Immature natural killer cell (primary cell): ENCODE measurements at places on chromosomes 3 and 15.

GRCh38 chr3:110940055-110940454 lies 131.6 kb upstream of the NECTIN3 start:
- no peak for DNase-seq

DNA sequence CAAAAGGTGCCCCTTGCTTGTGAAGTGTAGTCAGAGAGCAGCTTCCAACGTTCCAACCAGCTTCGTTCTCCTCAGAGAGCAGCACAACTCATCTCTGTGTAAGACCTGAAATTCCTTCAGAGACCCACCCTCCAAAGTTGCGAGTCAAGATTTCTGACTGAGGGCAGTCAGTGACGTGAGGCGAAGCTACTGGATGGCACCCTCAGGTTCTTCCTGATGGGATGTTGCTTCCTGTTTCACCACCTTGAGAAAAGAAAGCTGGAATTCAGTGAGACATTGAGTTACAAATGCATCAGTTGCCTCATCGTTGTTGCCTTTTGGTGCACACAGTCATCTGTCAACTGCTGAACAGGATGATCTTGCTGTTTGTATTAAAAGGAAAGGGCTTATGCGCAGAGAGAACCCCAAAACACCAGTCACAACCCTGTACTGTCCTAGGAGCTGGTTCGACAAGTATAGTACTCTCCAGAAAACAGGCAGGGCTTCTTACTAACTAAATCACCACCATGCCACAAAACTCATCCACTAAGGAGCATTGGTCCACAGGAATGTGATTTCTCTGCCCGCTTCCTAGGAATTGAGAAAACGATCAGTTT lies at the start of gene CERS3:
Gene CERS3 (minus strand): TSS at position 118 of the 596 bp plus-strand sequence. CDS start 27,101 bp downstream, outside the sequence.
- no peak for DNase-seq

DNA sequence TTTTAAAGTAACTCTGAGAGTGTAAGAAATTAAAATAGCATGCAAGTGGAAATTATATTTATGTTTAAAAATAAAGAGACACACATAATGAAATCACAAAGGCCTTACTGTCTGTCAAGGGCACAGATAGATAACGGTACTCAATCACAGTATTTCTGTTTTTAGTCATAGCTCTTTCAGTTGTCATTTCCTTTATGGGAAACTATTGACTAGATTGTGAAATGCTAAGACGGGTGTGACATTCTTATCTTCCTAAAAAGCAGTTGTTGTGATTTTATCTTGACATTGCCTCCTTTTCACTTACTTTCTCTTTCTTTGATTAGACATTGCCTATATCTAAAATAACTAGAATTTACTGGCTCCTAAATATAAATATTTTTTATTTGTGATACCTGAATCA lies 100.1 kb upstream of the PLSCR5 start:
- DNase-seq = no peak

DNA sequence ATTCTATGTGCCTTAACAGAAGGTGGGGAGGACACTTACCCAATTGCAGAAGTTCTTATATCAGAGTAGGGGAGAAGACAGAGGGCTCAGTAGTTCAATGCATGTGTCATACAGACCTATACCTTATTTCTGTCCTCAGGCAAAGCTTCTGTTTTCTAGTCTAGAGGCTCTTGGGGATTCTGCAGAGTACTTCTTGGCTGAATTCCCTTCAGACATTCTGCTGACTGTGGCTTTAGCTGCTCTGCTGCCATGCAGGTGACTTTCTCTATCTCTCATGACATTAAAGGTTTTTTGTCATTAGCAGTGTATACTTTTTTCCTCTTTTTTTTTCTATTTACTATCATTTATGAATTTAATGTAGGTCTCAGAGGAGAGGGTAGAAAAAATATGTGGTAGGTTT lies 172.8 kb upstream of the PLSCR5 start:
- no peak for DNase-seq

DNA sequence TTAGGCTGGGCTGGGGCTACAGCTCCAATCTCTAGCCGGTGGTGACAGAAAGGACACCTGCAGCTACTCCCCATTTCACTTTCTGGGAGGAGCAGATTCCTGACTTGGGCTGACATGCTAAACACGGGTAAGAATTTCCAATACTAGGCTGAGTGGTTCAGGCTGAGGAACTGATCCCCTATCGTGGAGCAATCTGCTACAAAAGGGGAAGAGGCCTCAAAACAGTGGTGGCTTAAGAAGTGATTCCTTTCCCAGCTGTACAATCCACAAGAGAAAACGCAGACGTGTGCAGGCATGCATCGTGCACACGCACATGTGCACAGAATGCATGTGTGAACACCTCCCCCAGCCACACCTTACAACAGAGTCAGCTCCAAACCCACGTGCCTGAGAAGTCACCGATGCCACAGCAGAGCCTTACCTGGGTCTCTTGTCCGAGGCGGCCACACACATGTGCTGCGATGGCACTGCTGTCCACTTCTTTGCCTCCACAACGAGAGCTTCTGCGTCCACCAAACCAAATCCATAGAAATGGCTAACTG lies 86.7 kb upstream of the SNRPA1 start:
- DNase-seq = no peak

GRCh38 chr3:10647376-10647775 lies 142.0 kb upstream of the ATP2B2 start:
- no peak for DNase-seq

DNA sequence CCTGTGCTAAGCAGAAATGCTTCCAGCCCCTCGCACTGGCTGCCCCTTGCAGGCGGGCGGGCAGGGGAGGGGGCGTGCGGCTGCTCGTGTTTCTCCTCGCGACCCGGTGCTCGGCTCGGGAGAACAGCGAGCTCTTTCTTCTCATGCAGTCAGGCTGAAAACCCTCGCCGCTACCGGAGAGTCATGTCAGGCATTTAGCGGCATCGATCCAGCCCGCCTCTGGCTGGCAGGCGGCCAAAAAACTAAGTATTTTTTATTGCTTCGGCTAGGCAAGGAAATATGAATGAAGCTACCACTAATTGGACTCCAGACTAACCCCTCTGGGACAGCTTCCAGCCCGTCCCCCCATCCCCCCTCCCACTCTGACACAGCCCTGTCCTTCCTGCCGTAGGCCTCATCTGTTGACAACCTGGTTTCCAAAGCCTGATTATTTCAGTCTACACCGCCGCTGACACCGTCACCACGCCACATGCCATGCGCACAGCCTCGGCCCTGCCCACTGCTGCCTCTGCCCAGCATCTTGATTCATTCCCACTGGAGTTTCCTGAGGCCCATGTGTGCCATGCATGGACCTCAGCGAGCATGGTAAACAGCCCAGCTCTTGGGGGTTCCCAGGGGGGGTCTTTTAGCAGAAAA lies 35.3 kb downstream of the TLE3 start:
- no peak for DNase-seq

GRCh38 chr15:71254491-71254890 lies 139.2 kb downstream of the THSD4 start:
- DNase-seq = no peak

GRCh38 chr3:63624941-63625560 lies 27.4 kb upstream of the SNTN start:
- no peak for DNase-seq

- no peak for DNase-seq
Measured at GRCh38 chr15:60004009-60004845, at the start of gene FOXB1. Gene FOXB1 (plus strand): TSS chr15:60004311. CDS start chr15:60004964, 653 bp downstream.

GRCh38 chr15:71078506-71079207 lies 36.6 kb upstream of the THSD4 start:
- DNase-seq = no peak

GRCh38 chr3:6504347-6504746 lies 356.6 kb upstream of the GRM7 start:
- no peak for DNase-seq

- DNase-seq = no peak
Measured at GRCh38 chr3:71902258-71903111, 117.5 kb upstream of the PROK2 start.

DNA sequence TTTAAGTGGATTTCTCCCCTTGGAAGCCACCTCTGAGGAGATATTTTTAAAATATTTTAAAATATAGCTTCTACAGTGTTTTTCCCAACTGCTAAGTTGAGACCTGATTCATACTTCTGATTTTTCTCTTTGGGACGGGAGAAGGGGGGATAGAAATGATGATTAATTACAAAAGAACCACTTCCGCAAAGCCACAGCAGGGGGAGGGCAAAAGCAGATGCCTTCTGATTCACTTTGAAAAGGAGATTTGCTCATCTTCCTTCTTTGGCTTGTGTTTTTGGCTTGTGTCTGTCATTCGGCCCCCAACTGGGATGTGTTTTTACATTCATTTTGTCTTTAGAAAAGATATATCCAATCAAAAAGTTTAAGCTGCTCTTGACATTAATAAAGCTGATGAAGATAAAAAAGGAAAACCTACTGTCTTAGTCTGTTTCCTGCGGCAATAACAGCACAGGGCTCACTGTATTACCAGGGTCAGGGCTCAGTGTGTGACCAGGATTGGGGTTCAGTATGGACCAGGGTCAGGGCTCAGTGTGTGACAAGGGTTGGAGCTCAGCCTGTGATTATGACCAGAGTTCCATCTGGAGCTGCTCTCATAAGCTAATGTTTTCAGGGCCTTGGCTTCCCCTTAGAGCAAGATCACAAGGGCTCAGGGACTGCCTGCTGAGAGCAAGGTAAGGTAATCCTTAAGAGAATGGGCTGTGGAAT lies 223.2 kb downstream of the MTHFS start:
- no peak for DNase-seq

DNA sequence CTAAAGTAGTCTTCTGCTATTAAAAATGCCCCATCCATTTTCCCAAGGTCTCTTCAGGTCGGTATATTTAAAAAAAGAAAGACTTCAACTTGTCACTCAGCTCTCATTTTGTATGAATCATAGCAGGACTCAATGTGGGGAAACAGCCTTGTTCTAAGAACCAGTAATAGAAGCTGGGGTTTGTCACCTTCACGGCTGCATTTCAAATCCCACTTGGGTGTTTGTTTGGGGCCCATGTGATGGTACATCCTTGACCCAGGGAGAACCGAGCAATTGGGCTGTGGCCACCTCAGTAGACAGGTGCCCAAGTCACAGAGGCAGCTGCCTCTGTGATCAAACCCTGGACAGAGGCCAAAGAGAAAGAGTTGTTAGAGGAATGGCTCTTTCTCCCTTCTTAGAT lies 70.3 kb upstream of the ARL8B start:
- DNase-seq = no peak

DNA sequence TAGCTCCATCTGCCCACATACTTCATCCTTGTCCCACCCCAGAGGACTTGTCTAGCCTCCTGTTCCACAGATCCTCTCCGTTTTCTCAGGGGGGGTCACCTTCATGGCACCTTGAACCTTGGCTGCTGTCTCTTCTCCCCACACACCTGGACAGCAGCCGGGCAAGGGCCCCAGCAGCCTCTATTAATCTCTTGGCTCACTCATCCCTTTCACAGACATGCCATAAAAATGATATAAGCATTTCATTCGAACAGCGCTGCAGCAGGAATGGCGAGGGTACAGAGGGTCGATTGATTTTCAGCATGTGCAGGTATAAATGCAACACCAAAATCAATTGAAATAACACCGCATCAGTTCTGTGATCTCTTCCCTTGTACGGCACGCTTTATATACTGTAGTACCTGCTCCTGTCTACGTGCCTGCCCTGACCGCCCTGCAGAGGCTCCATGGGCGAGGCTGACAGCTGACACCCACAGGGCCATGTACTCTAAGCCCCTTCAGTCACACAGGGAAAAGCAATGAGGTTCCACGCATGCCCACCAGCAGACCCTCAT lies 209.9 kb downstream of the NTRK3 start:
- DNase-seq = no peak

- DNase-seq = no peak
Measured at GRCh38 chr3:188782613-188783124, 389.1 kb upstream of the TPRG1 start.

DNA sequence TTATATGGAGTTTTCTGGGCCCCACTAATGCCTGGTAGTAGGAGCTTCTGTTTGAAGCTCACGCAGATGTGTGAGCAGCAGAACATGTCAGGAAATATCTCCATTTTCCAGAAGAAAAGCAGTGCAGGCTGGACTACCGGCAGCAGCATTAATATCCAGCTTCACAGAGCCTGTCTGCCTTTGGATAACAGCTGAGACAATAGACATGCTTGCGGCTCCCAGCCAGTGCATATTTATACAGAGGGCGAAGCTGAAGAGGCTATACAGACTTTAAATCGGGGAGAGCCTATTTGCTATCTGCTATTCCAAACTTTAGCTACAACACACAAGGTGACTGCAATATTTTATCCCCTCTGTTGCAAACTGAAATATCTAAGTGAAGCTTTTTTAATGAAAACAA lies 250.1 kb upstream of the WNT5A start:
- no peak for DNase-seq

DNA sequence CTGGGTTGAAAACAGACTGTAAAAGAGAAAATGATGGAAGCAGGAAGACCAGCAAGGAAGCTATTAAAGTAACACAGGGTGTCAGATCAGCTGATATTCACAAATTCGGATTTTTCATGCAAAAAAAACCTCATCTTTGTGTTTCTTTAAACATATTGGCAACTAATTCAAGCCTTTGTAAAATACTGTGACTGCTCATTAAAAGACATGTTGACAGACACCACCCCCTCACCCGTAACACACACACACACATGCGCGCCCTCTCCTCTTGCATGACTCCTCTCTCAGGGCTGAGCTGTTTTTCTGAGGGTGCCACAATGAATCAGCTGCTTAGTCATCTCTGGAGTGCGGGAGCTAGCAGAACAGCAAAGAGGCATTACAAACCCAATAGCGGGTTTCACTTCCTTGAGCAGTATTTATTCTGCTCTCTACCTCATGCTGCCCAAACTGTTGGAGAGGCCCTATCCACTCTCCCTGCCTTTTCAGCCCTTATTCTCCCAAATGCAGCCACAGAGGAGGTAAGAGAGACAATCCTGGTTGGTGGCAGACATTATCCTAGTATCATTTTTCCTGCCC lies 35.8 kb upstream of the CCDC80 start:
- peak; percentile 63 for DNase-seq

DNA sequence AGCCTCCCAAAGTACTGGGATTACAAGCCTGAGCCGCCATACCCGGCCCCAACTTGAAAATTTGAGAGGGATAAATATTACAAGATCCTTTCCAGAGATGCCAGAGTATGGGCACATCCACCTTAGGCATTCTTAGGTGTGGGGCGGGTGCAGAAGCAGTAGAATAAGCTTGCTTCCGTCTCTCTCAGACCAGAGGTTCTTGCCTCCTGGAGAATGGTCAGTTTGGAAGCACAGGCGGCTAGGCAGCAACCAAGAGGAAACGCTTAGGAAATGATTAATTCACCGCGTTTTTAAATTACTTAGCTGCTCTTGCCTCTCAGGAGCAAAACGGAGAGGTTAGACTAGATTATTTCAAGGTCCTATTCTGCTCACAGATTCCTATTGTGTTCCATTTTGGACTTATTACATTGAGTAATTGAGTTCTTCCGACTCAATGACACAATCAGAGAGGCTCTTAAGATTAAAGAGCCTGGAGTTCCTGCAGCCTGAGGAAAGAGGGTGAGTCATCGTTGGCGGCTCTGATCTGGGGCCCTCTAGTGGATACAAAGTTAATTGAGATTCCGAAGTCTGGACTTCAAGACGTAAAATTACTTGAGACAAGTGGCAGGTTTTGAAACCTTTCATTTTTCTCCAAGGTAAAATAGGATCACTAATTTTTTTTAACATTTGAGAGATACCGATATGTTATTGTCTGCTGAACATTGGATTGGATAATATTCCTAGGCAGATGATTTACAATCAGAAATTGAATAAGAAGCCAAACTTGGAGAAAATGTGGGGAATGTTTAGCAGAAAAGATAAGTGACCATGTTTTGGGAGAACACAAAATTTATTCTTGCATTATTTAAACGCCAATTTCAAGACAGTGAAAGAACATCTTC lies 5.8 kb upstream of the TOPAZ1 start:
- DNase-seq = peak; percentile 29

GRCh38 chr15:73946795-73947370 lies 20.6 kb downstream of the LOXL1 start:
- DNase-seq = no peak

- no peak for DNase-seq
Measured at GRCh38 chr15:65195548-65195923, 10.4 kb upstream of the CLPX start.

GRCh38 chr3:50530001-50530970 lies 26.9 kb upstream of the CACNA2D2 start:
- DNase-seq = no peak
